T-helper 17 cell (primary cell): ENCODE measurements at places on chromosomes 12 and 14.

DNA sequence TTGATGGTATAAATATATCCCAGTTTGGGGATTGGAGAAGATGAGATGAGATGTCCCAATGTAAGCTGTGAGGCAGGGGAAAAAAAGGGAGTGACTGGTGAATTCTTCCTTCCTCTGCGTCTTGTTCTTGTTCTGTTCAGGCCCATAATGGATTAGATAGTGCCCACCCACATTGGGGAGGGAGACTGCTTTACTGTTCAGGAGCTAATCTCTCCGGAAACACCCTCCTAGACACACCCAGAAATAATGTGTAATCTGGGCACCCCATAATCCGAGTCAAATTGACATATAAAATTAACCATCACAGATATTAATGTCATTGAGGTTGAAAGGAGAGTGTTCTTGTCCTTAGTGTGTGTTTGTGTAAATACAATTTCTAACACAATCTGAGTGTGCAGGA, 29.3 kb downstream of the ETV6 start:
- no peak for DNase-seq

DNA sequence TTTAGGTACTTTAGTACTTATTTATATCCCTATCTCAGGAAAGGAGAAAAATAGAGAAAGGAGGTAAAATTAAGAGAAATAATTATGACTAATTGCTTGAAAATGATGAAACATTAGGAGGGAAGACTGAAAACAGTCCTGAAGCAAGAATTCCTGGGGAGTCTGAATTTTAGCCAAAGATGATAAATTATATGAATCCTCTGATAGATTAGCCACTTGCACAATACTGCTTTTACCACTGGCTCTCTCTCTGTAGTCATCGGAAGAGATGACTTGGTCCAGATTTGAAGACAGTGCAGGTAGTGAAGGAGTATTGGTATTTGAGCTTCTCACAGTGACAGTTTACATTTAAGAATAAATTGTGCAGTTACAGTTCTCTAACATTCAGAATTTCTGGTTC, 83.8 kb upstream of the CLEC14A start:
- no peak for DNase-seq

DNA sequence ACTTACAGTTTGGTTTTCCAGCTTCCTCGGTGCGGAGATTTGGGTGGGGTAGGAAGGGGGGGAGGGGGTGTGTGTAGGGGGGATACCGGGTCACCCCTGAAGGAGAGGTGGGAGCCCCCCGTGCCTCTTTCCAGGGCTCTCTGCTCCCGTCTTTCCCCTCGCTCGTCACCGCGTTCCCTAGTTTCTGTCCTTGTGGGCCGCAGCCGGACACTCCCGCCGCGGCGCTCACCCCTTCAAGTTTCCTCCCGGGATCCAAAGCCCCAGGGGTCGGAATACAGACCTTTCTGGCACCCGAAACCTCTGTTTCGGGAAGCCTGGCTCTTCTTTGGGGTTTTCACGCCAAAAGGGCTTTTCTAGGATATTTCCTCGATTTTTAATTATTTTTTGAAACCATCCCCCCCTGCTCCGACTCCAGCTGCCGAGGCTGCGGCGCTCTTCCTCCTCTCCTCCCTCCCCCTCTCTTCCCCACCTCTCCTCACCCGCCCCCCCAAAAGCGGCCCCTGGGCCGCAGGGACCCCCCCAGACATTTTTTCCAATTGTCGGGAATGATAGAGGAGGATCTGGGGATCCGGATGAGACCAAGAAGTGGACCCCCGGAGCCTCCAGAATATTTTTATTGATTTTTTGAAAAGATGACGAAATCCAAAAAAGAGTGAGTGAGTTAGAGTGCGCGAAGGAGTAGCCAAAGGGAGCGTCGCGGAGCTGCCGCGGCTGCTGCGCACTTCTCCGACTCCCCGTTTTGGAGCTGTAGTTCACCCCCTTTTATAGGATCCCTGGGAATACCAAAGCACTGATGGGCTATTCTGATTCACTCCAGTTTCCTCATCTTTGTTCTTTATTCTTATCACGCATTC, 1.7 kb downstream of the CCND2 start:
- DNase-seq, result no peak

DNA sequence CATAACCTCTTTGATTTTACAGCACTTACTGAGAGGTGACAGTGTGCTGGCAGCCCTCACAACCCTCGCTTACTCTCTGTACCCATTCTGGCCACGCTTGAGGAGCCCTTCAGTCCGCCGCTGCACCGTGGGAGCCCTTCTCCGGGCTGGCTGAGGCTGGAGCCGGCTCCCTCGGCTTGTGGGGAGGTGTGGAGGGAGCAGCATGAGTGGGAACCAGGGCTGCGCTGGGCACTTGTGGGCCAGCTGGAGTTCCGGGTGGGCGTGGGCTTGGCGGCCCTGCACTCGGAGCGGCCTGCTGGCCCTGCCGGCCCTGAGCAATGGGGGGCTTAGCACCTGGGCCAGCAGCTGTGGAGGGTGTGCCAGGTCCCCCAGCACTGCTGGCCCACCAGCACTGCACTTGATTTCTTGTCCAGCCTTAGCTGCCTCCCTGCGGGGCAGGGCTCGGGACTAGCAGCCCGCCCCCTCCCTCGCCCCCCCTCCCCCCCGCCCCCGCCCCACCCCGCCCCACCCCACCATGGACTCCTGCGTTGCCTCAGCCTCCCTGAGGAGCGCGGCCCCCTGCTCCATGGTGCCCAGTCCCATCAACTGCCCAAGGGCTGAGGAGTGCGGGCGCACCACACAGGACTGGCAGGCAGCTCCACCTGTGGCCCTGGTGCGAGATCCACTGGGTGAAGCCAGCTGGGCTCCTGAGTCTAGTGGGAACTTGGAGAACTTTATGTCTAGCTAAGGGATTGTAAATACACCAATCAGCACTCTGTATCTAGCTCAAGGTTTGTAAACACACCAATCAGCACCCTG, 9.9 kb downstream of the MDGA2 start:
- no peak for DNase-seq

DNA sequence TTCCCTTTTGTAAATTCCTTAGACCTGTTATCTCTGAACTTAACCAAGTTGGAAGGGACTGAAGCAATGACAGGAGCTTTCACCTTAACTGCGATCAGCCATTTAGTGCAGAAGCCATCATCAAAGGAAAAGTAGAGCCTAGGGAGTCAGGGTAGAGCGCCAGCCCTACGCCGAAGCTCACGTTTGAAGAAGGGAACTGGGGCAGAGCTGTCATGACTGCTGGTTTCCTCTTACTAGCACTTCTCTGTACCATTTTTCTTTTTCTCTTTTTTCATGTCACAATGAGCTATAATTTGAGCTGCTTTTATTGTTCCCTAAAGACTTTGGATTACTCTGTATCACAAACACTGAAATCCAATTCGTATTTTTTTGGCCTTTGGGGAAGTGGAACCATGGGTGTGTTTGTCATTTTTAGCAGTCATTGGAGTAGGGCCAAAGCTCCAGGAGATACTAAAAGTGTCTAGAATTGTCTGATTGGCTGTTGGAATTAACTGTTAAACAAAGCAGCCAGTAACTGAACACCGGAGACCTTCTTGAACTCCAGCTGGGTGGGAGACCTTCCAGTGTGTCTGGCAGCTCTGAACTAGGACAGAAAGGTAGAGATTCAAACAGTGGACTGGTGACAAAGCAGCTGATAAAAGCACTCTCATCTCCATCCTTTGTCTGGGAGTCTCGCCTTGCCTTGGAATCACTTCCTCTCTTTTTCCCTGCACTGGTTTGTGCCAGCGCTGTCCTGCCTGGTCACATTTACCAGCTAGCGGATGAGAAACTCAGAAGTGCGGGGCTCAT, 9.1 kb downstream of the MTRFR start:
- DNase-seq, result no peak

GRCh38 chr12:16955083-16955657, 349.2 kb upstream of the LMO3 start:
- no peak for DNase-seq

- no peak for DNase-seq
Measured at GRCh38 chr14:99809360-99809759, 16.1 kb downstream of the EML1 start.

DNA sequence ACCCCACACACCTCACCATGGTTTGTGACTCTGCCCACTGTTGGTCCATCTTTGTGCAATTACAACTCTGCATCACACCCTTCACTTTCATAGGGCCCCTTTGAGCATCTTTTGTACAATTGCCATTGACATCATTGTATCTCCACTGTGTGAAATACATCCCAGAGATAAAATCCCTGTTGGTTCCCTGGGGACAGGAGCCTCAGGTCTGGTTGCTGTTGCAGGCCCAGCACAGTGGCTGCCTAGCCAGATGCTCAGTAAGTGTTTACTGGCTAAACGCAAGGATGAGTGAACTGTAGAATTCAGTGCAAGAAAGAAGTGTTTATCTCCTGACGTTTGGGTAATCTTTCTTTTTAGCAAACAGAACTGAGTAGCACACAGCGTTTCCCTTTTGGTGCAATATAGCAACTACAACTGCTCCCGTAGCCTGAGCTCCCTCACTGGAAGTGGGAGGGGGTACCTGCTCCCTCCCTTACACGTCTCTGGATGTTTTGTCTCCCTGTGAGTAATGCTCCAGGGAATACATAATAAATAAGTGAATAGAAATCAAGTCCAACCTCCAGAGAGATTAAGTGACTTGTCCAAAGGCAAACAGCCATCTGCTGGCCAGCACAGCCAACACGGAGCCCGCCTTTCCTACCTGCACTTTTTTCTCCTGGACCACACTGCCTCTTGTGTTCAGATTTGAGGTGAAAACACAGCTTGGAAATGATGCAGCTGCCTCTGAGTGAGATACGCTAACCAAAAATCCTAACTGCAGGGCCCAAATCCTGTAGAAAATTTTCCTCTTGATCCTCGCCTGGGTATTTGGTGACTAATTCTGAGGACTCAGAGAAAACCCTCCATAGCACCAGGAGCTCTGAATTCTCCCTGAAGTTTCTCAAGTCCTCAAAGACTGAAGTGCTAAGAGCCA, 27.4 kb downstream of the GALNT16 start:
- no peak for DNase-seq

- DNase-seq, result no peak
Measured at GRCh38 chr12:102916252-102917025, 605 bp downstream of the PAH start.
